ENCODE measurements at places on chromosomes 3 and 15.

GRCh38 chr3:157220211-157220610 lies 60.3 kb upstream of the CCNL1 start:
- no peak for DNase-seq

GRCh38 chr3:185210621-185211142 lies 43.2 kb downstream of the EHHADH start:
- no peak for DNase-seq

DNA sequence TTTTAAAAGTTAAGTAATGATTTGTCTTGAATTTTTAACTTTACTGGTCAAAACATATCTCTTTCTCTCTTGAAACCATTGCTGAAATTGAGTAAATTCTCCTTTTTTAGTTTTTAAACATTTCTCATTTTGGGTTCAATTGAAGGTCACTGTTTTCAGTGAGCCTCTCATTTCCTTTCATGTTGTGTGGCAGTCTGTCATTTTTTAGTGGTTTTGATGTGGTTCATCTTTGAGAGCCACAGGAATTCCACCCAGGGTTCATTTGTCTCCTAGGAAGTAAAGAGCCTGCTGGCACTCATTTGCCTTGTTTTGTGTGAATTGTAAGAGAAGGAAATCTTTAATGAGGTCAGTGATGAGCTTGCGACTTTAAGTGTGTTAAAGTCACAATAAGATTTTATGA lies 10.4 kb downstream of the CLDN11 start:
- DNase-seq: no peak

DNA sequence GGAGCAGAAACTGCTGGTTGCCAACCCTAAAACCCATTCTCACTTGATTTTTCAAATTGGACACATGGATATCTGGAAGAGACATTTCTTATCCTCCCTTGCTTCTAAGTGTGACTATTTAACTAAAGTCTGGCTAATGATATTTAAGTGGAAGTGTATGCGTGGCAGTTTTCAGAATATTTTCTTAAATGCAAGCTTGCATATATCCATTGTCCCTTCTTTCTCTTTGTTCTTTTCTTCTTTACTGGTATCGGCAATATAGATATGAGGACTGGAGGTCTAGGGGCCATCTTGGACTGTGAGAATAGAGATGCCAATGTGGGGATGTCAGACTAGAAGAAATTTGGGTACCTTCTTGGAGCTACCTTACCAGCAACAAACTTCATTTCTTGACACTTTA lies 364.3 kb upstream of the DPH6 start:
- no peak for DNase-seq

GRCh38 chr15:34900748-34901147 lies 68.8 kb downstream of the AQR start:
- no peak for DNase-seq
